ENCODE measurements at places on chromosomes 4 and X.

- DNase-seq = no peak
Measured at GRCh38 chr4:122300776-122301175, 78.0 kb upstream of the ADAD1 start.

- DNase-seq = no peak
Measured at GRCh38 chrX:70013466-70014381, 36.0 kb downstream of the AWAT2 start.

GRCh38 chr4:120071192-120071795 lies 4.6 kb upstream of the MAD2L1 start:
- DNase-seq = peak; percentile 8

DNA sequence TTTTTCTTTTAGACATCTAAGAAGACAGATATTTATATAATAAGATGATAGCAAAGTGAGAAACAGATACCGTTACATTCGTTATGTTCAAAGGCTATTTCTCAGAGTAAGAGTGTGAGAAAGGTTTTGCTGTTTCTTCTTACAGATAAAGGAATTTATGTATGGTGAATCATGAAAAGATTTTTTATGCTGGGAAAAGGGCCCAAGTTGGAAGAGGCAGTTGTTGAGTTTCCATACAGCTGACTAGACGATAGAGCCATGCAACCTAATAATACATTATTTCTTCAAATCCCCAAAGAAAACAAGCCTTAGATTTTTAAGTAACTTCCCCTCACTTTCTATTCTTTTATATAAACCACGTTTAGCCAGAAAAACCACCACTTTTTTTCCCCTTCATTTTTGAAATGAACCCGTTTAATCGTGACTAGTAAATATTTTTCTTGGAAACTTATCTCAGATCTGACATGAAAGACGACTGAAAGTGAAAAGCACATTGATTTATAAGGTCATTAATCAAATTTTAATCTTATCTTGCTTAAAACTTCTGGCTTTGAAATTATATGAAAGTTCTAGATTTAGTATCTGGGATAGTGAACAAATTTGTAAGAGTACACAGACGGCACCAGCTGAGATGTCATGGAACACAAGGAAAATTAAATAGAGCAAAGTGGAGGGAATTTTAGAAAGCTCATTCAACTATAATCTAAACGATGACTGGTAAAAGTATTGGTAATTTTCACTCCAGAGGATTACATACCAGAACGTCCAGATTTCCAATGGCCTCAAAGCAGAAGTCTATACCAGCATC lies 10.9 kb downstream of the ADH6 start:
- no peak for DNase-seq

DNA sequence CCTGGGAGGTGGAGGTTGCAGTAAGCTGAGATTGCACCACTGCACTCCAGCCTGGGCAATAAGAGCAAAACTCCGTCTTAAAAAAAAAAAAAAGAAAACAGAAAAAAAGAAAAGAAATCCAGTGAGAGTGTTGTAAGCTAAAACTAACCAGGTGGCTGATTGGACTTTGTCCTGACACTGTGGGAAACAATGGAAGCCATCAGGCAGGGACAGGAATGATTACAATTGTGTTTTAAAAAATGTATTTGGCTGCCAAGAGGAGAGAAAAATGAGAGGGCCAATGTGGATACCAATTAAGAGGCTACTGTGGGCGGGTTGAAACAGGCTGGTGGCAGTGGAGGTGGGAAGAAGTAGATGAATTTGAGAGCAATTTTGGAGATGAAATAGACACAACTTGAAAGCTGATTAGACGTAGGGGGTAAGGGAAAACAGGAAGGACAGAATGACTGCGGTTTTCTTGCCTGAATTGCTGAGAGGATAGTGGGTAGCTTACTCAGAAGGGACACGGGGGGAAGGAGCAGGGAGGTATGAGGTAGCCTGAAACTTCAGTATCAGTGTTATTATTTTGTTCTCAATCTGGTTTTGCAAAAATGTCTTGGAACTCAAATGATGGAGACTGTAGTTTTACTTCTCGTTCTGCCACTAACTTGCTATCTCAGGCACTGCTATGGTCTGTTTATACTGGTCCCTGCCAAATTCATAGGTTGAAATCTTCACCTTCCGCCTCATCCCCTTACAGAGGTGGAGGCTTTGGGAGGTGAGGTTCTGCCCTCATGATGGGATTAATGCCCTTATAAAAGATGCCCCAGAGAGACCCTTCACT lies 45.6 kb upstream of the CHRNA9 start:
- peak; percentile 29 for DNase-seq

- DNase-seq = peak; percentile 16
Measured at GRCh38 chr4:1855333-1856070, 454 bp downstream of the LETM1 start.

DNA sequence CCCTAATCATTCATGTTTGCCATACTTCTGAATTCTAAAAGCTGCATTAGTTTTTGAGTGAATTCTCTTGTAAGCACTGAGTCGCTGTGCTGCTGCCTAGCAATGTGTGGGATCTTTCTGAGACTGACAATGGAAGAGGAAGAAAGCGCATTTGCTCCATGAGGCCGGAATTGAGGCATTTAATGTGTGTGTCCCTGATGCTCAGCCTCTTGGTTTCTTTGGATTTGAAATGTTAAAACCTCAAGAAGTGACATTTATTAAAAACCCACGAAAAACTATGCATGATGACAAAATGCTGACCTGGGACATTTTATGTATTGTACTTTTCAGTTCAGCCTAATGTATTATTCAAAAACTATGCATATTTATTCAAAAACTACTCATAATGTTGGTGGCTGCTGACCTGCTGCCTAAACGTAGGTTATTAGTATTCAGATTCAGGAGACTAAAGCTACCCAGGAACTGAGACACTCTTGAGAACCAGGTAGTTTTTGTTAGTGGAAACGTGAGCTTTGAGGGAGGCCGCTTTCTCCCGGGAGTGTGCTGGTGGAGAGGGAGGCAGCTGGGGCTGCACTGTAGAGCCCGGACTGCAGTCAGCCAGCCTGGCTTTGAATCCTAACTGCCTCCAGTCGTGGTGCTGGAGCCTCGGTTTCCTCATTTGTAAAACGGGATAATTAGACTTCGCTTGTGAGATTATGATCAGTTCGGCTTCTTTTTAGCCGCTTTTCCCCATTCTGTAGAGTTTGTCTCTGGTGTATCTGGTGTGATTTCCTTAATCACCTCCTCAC lies 11.3 kb downstream of the RGS12 start:
- no peak for DNase-seq

DNA sequence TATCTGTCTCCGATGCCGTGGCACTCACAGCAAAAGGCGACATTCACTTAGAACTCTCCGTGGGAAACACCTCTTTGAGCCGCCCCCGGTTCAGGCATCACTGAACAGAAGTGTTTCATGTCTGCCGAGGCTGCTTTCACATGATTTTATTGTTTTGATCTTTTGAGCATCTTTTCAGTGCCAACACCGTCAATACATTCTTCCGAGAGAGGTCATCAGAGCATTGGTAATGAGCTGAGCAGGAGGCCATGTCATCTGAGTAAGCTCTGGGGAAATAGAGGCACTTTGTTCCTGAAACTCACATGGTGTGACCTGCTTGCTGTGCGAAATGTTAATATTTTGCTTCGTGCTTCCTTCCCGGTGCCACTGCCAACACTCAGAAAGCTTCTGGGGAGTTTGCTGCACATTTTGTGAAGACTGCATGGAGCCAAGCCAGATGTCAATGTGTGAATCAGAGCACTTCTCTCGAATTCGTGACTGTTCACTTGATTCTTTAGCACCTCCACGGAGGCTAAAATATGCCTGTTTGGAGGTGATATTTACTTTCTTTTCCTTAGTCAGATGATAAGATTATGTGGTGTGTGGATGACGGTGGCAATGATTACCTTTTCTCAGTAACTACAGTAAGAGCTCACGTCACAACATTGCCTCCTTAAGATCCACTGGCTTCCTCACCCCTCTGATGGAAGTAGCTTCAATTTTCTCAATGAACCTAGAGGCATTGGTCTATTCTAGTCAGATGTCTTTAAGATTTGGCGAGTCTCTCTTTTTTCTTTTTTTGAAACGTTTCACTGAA lies 222.3 kb upstream of the HS3ST1 start:
- DNase-seq = no peak

GRCh38 chr4:153297116-153297515 lies 47.4 kb upstream of the MND1 start:
- DNase-seq = no peak

DNA sequence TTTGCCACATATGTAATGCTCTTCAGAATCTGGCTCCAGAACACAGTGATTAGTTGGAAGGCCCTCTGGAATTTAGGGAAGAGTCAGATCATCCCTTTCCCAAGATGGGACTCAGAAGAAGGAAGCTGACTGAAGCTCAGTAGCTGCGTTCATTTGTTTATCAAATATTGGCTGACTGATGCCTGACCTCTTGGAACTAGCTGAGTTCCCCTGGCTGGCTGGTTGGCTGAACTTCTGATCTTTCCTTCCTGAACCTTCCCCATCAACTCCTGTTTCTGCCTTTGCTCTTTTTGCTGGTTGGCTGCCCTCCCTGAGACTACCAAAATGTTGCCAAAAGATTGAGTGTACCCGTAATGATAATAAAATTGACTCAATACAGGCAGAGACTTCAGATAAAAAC lies 866.5 kb upstream of the INTU start:
- DNase-seq = no peak

DNA sequence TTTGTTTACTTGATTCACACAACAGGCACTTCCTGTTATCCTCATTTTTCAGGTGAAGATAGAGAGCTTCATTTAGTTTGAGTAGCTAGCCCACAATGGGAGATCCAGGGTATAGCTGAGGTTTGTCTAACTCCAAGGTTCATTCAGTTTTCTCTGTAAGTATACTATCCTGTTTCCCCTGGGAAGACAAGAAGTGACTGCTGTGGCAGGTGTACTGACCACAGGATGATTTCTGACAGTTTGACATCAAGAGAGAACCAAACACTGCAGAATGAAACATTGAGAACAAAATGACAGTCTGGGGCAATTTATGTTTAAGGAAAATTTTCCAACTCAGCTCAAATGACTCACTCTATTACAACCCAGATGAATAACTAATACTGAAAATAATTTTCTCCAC lies 958.0 kb downstream of the STPG2 start:
- DNase-seq = no peak

DNA sequence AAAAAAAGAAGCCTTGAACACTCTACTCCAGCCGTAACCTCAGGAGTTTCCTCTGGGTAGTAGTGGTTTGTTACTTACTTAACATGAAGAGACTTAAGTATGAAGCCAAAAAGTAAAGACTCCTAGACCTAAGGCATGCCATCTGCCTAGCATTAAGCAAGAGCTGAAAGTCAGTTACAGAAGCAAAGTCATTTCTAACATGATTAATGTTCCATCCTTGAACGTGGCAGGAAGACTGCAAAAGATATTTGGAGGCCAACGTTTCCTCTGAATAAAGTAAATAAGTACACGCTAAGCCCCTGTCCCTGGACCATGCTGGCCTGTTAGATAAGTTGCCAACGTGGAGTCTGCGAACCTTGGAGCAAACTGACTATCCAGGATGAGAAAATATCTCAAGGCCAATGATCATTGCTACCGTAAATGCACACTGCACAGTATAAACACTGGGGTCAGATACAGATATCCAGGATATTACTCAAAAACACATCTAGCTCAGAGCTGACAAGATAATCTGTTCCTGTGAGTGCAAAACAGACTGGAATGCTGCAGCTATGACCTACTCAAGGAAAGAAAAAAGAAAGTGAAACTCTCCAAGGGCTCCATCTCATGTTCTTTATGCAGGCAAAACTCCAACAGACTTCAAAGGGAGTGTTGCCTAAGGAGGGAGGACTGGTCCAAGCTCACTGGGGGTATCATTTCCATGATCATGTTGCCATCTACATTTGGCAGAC lies 255.8 kb downstream of the COL25A1 start:
- no peak for DNase-seq

GRCh38 chrX:39848243-39848642 lies 249.5 kb downstream of the BCOR start:
- DNase-seq = no peak

DNA sequence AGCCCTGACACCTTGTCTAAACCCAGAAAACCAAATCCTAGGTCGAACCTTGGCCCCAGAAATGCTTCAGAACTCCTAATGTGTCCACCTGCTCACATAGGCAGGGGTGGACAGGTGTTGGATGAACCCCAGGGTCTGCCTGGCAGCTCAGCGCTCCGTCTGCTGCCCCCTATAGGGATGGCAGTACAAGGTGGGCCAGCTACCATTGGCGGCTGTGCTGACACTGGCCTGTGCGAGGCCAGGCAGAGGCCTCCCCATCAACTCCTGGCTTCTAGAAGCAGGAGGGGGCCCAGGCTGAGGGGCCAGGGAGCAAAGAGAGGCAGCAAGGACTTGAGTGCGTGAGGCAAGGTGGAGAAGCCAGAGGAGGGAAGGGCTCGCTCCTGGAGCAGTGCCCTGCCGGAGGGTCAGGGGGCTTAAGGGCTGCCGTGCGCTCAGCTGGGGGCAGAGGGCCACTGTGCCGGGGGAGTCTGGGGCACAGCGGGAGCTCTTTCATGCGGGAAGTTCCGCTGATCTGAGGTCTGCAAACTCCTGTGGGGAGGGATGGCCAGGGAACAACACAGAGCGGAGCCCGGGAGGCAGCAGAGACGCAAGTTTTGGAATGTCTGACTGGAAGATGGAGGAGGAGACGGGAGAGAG lies 20.6 kb downstream of the CCNQ start:
- no peak for DNase-seq

- DNase-seq = no peak
Measured at GRCh38 chrX:20529301-20529700, 262.6 kb upstream of the RPS6KA3 start.

DNA sequence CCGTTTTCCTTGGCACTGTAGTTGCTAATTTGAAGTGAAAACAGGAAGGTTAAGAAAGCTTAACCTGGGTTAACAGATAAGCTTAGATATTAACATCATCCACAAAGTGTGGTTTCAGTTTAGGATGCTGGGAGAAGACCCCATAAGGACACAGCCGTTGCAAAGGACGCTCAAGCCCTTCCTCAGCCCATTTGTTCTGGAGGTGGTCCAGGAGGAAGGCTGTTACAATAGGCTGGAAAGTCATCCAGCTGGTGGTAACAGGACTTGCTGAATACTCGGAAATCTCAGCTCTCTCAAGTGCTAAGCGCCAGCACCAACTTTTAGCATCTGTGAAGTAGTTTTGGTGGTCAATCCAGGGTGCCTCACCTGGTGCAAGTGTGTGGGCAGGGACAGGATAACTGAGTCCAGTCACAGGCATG lies 14.2 kb downstream of the CHST7 start:
- DNase-seq = no peak

DNA sequence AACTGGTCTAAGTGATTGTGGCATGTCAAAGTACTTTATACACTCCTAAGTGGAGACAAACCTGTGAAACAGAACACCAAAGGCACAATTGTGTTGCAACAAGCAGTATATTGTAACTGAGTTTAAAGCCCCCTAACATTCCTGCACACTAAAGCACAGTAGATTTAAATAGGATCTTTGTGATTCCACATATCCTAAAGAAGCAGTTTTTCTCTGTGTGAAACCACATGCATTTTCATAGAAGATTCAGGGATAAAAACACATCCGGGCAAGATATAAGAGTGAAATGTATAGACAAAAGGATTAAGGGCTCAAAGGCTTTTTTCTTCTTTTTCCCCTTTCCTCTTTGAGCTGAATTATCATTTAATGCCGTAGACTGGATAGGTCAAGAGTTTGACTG lies 82.2 kb downstream of the ANK2 start:
- DNase-seq = no peak

- no peak for DNase-seq
Measured at GRCh38 chr4:132245319-132245718, 903.8 kb upstream of the PCDH10 start.

Data from stimulated activated CD4-positive, alpha-beta T cell treated with anti-CD3 and anti-CD28 coated beads, Interleukin-4, amount 100 ng/mL, for 4 hours (primary cell).